ENCODE measurements at places on chromosomes 13 and 19. TPM values are rescaled to one million over a fixed set of nuclear protein-coding genes. Genes with fewer than 3 reads are reported as not detected.

ADPRHL1 gene
- total RNA-seq, result 0.84 TPM

CEACAM19 gene
- total RNA-seq, result not detected

IQCN gene
- total RNA-seq, result 15.6 TPM

MYBPC2 gene
- total RNA-seq, result 1.1 TPM

ZNF433 gene
- 6.9 TPM for total RNA-seq

NLRP11 gene
- total RNA-seq, result 0.17 TPM

CCNA1 gene
- 0.32 TPM for total RNA-seq

ZIC5 gene
- total RNA-seq, result not detected

DYRK1B gene
- 17.2 TPM for total RNA-seq

KCNJ14 gene
- 1.7 TPM for total RNA-seq

GAPDHS gene
- not detected for total RNA-seq

KIR3DL1 gene
- not detected for total RNA-seq

FBXO27 gene
- not detected for total RNA-seq

C19orf67 gene
- not detected for total RNA-seq

ZNF681 gene
- 8.3 TPM for total RNA-seq

YIPF2 gene
- 23.0 TPM for total RNA-seq

SCEL gene
- not detected for total RNA-seq
